ENCODE measurements at places on chromosomes 12 and 14.
A peak's percentile ranks its signal among the peaks of the same experiment; 100 is the strongest.

DNA sequence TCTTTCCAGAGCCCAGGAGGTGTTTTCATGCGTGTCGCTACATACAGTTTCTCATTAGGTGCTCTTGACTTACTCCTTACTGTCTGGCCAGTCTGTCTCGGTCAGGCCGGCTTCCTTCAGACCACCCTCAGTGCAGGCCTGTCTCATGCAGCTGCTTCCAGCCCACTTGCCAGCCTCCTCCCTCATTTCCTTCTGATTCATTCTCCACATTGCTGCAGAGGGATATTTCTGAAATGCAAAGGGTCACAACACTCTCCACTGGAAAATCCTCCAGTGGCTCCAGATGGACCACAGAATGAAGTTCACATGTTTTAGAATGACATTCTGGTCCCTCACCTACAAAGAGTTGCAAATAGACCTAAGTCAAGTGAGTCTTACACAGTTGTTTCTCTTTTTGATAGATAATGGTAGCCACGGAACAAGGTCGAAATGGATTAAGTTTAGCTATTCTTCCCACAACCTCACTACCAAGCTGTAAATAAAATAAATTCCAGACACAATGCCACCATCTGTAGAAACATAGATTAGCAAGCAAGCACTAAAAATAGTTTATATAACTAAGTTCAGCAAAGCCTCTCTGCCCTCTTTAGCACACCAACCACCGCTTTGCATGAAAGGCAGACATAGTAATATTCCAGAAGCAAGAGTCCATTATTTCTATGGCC is 146.9 kb downstream of the ESR2 start:
- DNase-seq: no peak

- no peak for DNase-seq
Measured at GRCh38 chr14:98822917-98823316, 449.1 kb downstream of the BCL11B start.

DNA sequence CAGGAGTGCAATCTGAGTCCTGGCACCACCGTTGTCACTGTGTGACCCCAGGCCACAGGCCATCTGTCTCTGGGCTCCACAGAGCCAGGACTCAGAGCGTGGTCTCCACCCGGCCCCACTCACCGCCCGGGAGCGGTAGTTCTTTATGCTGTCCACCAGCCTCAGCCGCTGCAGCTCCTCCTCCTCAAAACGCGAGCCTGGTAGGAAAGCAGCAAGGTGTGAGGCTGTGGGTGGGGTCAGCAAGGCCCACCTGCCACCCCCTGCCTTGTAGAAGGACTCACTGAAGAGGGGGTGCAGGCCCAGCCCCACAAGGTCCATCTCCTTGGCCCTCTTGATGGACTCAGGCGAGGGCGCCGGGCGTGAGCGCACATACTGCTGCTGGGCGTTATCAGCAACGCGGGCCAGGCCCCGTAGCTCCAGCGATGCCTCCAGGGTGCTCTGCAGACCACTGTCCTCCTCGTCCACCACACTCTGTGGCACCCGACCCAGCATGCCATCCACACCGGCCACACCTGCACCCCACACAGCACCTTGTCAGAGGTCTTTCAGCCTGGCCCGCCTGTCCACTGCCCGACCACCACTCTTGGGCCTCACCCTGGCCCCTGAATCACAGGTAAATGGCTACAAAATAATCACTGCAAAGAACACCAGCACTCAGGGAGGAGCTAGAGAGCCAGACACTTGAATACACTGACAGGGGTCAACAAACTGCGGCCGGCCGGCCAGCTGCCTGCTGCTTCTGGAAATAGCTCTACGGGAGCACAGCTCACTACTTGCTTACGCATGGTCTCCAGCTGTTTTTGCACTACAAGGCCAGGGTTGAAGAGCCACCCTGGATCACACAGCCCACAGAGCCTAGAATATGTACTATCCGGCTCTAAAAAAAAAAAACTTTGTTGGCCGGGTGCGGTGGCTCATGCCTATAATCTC is 16.3 kb downstream of the CFAP73 start:
- DNase-seq: no peak

DNA sequence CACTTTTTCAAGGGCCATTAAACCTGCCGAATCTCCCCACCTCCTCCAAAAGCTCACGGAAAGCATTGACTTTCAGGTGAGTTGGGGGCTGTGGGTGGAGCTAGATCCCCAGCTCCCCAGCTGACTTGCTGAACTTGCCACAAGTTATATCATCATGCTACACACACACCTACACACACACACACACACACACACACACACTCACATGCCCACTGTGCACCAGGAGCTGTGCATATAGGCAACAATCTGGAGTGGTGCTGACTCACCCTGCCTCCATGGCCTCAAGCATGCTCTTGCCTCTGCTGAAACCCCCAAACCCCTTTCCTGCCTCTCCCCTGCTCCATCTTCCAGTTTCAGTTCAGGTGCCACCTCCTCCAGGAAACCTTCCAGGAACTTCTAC is 26.1 kb downstream of the SERPINA3 start:
- no peak for DNase-seq

DNA sequence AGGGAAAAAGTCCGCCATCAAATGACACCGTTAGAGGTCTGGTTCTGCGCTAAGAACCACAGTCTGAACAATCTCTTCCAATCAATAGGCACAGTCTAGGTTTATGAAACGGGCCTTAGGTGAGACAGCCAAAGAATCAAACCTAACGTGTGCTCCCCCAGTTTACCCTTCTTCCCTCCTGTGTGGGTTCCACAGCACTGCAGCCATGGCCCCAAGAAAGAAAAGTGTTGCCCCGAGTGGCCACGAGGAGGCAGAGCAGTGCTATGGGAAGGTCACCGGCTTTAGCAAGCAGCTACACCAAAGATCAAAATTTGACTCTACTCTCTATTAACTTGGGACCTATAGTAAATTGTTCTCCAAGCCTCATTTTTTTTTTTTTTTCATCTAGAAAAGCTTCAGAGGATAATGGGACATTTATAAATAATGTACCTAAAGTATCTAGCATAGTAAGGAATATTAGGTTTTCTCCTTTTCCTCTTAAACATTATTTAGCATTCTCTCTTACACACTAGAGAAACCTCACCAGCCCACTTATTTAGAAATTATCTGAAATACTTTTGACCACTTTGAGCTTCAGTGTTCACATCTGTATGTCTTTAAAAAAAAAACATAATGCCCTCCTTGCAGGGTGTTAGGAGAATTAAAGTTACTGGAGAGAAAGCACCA is 70.2 kb upstream of the GPHB5 start:
- DNase-seq: peak; percentile 6

- DNase-seq: no peak
Measured at GRCh38 chr14:94450722-94451090, 1.9 kb downstream of the SERPINA11 start.

DNA sequence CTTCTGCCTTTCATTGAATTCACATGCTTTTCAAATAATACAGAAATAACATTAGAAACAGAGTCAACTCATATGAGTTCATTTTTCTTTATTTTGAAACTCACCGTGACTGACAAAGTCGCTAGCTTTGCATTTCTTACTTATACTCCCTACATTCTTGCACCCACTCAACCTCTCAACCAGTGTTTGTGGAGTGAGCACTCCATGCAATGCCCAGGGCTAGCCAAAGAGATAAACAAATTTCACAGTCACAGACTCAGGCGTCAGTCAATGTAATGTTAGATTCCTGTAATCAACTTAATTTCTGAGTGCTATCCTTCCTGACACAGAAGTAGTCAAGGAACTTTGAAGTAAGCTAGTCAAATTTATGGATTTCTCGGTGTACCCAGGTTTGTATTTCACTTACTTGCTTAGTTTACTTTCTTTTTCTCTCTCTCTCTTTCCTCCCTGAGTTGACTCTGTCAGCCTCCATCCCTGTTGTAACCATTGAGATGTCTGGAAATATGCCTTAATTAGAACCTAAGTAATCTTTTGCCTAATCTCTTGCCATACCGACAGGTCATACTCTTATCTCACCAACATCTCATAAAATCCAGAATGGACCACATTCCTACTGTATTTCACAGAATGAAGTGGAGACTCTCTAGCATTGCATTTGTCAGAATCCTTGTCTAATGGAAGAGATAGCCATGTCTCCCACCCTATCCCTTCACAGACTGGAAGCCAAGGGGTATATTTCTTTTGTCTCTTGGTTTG is 413.0 kb downstream of the AEBP2 start:
- no peak for DNase-seq

DNA sequence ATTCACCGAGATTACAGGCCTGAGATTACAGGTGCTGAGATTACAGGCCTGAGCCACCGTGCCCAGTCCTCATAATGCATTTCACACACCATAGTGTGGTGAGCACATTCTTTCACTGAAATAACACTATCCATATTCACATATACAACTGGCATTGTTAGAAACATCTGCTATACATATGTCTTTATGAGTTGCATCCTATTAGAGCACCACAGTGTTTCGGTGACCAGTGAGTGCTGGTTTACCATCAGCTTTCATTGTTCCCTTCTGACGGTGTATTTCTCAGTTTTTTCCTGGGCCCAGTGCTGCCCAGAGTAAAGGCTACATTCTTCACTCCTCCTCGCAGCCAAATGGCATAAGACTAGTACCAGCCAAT is 96.2 kb upstream of the FGD4 start:
- DNase-seq: no peak

GRCh38 chr14:73014105-73014504 is 12.8 kb downstream of the ZFYVE1 start:
- no peak for DNase-seq

GRCh38 chr14:52692248-52692962 is 3.0 kb downstream of the ERO1A start:
- DNase-seq: no peak
